Activated CD4-positive, alpha-beta memory T cell treated with anti-CD3 and anti-CD28 coated beads for 36 hours (primary cell): ENCODE measurements at places on chromosomes 3 and 15. TPM values are rescaled to one million over a fixed set of nuclear protein-coding genes. Genes with fewer than 3 reads are reported as not detected.

HYAL3 gene
- 4.0 TPM for total RNA-seq

SPRED1 gene
- total RNA-seq: 0.92 TPM

DNA sequence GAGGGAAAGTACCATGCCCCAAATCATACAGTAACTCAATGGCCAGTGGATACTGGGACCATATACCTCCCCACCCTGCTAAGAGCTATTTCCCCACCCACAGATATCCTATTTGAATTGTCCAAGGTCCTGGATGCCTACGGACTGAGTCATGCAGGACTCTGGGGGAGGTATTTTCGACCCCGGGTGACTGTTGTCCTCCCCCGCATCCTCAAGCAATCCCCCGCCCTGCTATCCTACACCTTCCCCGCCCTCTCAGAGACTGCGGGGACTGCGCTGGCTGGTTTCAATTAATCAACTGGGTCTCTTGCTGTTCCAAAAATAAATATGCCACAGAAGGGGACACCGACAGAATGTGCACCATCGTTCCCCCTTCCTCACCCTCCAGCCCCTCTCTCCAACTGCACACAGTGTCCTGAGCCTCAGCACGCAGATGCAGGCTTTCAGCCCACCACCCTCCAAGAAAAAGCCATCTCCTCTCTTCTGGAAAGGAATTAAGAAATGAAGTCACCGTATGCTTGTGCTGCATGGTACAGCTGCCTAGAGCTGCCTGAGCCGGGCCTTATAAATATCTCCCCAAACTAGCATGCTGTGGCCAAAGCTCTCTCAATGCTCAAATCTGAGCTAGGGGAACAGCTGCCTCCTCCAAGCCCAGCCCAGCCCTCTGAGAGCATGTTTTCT is 8.1 kb downstream of the CAV3 start:
- DNase-seq: no peak

LRRC49 gene
- total RNA-seq: 0.46 TPM

NDUFB4 gene
- 130 TPM for total RNA-seq

DNA sequence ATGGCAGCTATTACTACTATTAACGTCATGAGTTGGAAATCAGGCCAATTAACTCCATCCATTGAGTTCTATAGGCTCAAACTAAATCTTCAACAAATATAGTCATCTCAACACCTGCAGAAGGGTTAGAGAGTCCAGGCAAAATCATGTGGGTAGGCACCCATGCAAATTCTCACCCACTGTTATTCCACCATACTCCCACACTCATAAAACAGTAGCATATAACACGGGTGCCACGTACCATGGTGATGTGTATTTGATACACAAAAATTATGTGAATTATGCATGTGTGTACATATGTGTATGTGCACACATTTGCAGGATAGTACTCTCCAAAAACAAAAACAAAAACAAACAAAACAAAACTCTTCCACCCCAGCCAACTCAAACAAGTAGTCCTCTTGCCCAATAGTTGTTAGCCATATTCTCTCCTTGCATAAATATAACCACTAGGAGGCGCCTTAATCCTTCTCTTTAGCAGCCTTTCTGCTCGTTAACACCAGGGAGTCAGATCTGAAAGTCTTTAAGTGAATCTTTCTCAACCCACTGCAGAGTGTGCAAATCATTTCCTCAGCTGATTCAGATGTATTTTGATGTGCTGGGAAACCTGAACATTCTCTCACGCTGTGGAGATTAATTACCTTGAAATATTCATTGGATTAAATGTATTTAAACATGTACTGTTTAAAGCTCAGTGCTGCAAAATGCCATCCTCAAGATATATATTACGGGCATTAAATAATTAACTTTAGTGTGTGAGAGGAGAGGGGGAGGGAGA is 38.0 kb upstream of the COPB2 start:
- DNase-seq: no peak

ZNF148 gene
- 29.9 TPM for total RNA-seq

GRCh38 chr15:93042691-93043378 is 46.2 kb downstream of the RGMA start:
- DNase-seq: no peak

DNA sequence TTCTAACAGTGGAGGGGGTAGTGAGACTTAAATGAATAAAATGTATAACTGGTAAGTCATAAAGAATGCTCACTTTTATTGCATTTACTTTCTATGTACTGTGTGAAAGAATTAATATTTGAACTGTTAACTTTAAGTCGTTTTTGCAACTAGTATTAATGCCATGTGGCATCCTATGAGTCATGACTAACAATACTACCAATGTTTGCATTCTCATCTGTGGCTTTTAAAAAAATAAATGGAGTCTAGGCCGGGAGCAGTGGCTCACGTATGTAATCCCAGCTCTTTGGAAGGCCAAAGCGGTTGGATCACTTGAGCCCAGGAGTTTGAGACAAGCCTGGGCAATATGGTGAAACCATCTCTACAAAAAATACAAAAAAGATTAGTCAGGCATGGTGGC is 5.2 kb downstream of the C3orf49 start:
- DNase-seq: no peak

GRCh38 chr3:135452881-135453280 is 512.6 kb upstream of the PPP2R3A start:
- DNase-seq: no peak

GPR171 gene
- total RNA-seq: 70.7 TPM
